ENCODE measurements at places on chromosomes 4 and X.
A peak's percentile ranks its signal among the peaks of the same experiment; 100 is the strongest.

- no peak for DNase-seq
Measured at GRCh38 chr4:187887906-187888305, 107.7 kb upstream of the ZFP42 start.

- DNase-seq, result no peak
Measured at GRCh38 chrX:124033821-124034220, 72.3 kb downstream of the STAG2 start.

- DNase-seq, result peak; percentile 38
Measured at GRCh38 chrX:24479924-24480323, 14.8 kb downstream of the PDK3 start.

DNA sequence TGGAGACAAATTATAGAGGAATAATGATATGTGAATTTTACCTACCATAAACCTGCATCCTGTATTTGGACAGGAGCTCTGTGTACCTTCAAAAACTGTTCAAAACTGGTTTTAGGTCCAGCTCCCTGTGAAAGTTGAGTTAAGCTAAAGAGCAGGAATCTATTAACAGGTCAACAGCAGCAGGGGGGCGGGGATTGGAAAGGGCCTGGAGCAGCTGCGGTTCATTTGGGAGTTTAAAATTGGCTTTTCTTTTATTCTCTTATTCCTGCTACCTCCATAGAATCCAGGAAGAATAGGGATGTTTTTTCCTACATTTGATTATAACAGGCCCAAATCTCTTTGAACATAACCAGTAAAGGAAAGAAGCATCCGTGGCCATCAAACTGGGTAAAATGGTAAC is 23.8 kb downstream of the SHROOM3 start:
- DNase-seq, result no peak

DNA sequence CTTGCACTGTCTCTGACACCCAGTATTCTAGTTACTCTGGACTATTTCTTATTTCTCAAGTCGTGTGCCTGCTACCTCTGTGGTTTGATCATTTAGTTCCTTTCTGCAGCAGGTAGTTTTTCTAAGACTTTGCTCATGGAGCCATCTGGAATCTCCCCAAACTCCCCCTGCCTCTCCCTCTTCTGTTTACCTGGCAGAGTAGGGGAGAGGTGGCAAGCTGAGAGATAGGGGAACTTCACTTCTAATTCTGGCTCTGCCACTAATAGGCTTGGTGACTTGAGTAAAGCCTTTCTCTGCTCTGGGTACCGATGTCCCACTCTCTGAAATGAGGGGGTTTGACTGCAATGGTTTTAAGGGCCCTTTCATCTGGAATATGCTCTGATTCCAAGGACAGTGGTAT is 141.3 kb downstream of the CPEB2 start:
- no peak for DNase-seq

DNA sequence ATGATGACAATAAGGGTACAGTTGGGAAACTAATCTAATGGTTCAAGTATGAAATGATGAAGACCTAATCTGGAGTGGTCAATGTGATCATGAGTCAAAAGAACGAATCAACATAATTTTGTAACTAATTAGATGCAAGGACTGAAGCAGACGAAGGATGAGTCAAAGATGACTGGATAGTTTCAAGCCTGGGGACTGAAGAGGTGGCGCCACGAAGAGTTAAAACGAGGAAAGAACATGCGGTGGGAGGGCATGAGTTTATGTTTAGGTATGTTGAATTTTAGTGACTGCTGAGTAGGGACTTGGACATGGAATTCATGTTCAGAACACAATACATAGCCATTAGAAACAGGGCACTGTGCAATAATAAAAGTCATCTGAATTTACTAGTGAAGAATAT is 221.5 kb upstream of the FAM241A start:
- DNase-seq, result no peak

GRCh38 chrX:47499293-47499692 is 16.3 kb upstream of the ZNF41 start:
- no peak for DNase-seq

- DNase-seq, result no peak
Measured at GRCh38 chrX:71482228-71482958, 50.5 kb upstream of the OGT start.
